ENCODE measurements at places on chromosomes 4 and X.

GRCh38 chr4:67052814-67053675, 492.3 kb downstream of the CENPC start:
- DNase-seq, result no peak

GRCh38 chr4:70508801-70509200, 9.6 kb upstream of the AMTN start:
- DNase-seq, result no peak

- no peak for DNase-seq
Measured at GRCh38 chrX:150035531-150035930, 97.2 kb upstream of the EOLA2 start.

DNA sequence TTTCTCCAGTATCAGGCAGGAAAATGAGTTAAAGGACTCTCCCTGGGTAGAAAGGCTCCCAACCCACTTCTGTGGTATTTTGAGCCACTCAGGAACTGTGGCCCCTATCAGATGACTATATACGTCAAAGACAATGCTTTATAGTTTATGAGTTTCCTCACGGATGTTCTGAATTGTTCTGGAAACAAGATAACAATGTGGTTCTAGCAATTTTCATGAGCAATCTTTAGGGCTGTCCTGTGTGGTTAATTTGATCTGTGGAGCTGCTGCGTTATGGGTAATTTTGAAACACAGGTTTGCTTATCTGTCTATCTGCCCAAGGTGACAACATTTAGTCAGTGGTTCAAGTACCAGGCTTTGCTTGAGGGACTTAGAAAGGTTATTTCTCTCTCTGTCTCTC, 46.7 kb upstream of the IL2 start:
- DNase-seq, result no peak

GRCh38 chrX:19702856-19703255, 184.5 kb downstream of the SH3KBP1 start:
- DNase-seq, result no peak

DNA sequence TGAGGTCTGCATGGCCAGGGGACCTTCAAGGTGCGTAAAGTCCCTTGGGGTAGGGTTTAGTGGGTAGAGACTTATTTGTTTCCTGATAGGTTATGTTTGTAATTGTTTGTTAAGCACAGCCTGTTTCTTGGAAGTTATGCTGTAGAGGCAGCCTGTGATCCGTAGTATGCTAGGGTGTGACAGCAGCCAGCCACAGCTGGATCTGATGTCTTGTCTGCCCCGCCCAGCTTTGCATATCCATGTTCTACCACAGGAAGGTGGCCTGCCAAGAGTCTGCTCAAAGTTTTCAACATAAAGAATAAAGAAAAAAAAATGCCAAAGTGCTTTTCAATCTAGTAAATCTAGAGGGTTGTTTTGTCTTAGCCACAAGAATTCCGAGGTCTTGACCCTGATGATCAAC, 19.1 kb upstream of the PRRG3 start:
- DNase-seq, result no peak

DNA sequence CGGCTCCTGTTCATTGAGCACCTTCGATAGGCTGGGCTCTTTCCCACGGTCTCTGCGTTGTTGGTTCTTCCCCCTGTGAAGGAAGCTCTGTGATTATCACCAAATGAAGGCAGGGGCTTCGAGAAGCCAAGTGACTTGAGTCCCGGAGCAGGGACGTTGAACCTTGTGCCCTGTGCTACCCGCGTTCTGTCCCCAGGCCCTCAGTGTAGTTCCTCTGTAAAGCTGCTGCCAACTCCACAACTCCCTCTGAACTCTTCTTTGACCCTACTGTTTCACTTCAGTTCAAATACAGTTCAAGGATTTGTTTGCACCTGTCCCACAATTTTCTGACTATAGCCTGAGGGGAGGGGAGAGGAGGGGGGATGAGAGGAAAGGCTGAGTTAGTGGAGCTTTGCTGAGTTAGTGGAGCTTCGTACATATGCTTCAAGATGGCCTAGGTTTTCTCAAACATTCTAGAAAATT, 635 bp upstream of the PHF8 start:
- DNase-seq, result no peak

DNA sequence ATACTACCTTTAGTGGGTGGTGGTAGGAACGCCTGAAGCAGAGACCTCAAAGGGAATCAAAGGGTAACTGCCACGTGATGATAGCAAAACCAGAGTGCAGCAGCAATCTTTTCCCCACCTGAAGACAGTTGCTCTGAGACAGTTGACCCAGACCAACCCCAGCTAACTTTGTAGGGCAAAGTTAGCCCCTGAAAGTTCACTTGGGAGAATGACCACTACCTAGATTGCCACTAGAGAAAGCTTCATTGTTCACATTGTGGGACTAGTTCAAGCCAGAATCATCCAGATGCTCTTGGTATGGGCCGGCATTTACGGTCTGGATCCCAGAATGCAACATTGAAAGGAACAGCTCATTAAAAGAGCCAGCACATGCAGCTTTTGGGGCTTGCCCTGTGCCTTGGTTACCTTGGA, 4.1 kb downstream of the SEPTIN6 start:
- DNase-seq, result no peak

DNA sequence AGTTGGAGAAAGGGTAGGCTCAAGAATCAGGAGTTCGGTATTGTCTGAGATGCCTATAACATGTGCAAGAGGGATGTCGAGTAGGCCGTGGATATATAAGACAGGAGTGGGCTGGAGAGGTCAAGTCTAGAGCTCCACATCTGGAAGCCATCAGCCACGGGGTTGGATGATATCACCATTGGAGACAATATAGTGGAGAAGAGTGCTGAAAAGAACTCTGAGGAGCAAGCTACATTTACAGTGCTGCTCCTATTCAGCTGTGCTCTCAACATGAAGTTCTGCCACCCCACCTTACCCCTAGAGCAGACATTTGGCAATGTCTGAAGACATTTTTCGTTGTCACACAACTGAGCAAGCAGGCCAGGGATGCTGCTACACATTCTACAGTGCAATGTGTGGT, 20.9 kb upstream of the PLAC1 start:
- DNase-seq, result no peak

GRCh38 chr4:141417387-141417786, 196.7 kb downstream of the ZNF330 start:
- DNase-seq, result no peak

Measured in globus pallidus (tissue), 1 donor.